Adrenal gland (tissue), 19 donors: ENCODE measurements at places on chromosomes 13 and 19.

DNA sequence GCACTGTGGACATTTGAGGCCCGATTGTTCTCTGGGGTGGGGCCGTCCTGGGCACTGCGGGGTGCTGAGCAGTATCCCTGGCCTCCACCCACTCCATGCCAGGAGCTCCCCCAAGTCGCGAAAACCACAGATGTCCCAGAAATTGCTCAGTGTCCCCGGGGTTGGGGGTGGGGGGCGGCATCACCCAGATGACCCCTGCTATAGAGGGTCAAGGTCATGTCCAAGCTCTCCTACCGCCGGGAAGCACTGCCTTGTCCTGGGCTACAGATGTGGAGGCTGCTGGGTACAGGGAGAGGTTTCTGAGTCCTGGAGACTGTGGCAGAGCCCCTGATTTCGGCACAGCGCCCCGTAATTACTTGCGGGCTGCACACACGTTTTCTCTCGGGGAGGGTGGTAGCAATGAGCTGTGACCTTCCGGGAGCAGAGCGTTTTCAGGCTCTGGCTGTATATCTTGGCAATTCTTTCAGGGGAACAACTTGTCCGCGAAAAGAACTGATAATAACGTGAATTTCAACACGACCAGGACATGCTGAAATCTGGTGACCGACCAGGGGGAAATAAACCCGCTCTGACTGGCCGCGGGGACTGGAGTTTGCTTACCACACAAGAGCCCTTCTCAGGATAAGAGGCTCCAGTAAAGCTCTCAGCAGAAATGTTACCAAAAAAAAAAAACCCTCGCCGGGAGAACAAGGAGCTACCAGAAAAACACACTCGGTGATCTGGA, 68.1 kb downstream of the GNG7 start:
- H3K27ac ChIP-seq, result peak overlapping the region; percentile 62
- peaks cover 4% of the 10 kb centered on the region for H3K4me1 ChIP-seq
- DNase-seq, result no peak
- no peaks in the 10 kb centered on the region for H3K36me3 ChIP-seq
- H3K27me3 ChIP-seq, result no peaks in the 10 kb centered on the region

DNA sequence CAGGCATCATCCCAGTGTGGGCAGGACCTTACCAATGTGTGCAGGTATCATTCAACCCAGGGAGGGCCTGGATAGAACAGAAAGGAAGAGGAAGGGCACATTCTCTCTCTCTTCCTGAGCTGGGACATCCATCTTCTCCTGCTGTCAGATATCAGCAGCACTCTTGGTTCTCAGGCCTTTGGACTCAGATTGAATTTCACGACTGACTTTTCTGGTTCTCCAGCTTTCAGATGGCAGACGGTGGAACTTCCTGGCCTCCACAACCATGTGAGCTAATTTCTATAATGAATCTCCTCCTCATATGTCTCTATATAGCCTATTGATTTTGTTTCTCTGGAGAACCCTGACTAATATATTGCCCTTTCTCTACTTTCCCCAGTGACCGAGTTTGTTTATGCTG, 77.3 kb downstream of the OLFM4 start:
- H3K4me3 ChIP-seq, result no peak overlapping the region
- no peaks in the 10 kb centered on the region for H3K4me1 ChIP-seq
- no peaks in the 10 kb centered on the region for H3K27me3 ChIP-seq
- no peak overlapping the region for H3K27ac ChIP-seq
- H3K36me3 ChIP-seq, result no peaks in the 10 kb centered on the region

GRCh38 chr13:37313372-37313771, 207.9 kb upstream of the CSNK1A1L start:
- H3K4me1 ChIP-seq, result no peaks in the 10 kb centered on the region
- no peak overlapping the region for H3K4me3 ChIP-seq
- no peak overlapping the region for H3K27ac ChIP-seq

GRCh38 chr13:32962342-32962741, 53.9 kb upstream of the KL start:
- H3K4me3 ChIP-seq, result no peak overlapping the region
- no peak for DNase-seq
- no peaks in the 10 kb centered on the region for H3K4me1 ChIP-seq

DNA sequence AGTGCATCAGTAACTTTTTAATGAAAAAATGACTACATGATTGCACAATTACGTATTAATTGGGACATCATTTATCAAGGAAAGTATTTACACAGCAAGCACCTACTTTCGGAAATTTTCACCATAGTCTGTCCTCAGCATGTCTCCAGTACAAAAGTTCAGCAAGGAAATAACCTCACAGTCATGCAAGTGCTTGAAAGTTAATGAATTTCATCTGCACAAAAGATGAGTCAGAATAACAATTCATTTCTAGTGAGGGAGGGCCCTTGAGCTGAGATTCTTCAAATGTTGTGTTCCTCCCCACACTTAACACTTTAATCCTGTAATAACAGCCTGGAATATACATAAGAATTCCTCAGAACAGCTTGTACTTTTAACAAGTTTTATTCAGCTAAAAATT, 49.0 kb upstream of the OXGR1 start:
- no peak overlapping the region for H3K4me3 ChIP-seq
- H3K27ac ChIP-seq, result no peak overlapping the region
- no peak for DNase-seq

- no peak overlapping the region for H3K4me3 ChIP-seq
- H3K27ac ChIP-seq, result no peak overlapping the region
Observed at GRCh38 chr13:111326621-111326965, 6.2 kb downstream of the TEX29 start.

- no peak overlapping the region for H3K27ac ChIP-seq
- no peaks in the 10 kb centered on the region for H3K27me3 ChIP-seq
- H3K4me3 ChIP-seq, result no peak overlapping the region
Observed at GRCh38 chr19:7792281-7792680, 29.2 kb downstream of the CLEC4M start.

DNA sequence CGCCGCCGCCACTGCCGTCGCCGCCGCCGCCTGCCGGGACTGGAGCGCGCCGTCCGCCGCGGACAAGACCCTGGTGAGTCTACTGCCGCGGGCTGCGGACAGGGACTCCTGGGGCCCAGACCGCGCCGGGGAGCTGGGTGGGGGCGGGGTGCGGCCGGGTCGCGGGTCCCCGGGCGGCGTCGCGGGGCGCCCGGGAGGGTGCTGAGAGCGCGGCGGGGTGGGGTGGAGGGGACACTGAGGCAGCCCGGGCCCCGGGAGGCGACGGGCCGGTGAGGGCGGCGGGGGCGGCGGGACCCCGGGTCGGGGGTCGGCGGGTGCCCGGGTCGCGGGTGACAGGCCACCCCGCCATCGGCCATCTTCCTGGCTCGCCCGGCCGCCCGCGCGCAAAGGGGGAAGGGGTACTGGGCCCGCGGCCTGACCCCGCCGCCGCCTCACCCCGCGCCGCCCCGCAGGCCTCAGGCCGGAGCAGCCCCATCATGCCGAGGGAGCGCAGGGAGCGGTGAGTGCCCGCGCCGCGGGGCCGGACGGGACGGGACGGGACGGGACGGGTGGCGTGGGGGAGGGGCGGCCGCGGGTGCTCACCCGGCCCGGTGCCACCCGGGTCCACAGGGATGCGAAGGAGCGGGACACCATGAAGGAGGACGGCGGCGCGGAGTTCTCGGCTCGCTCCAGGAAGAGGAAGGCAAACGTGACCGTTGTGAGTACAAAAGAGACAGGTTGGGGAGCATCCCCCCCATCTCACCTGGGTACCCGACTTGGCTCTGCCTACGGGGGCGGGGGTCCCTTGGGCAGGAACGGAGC, 489 bp downstream of the CCNE1 start:
- H3K27ac ChIP-seq, result no peak overlapping the region
- H3K4me1 ChIP-seq, result peaks cover 12% of the 10 kb centered on the region
- H3K4me3 ChIP-seq, result peak overlapping the region; percentile 90
- no peaks in the 10 kb centered on the region for H3K27me3 ChIP-seq
- no peak for DNase-seq
- no peaks in the 10 kb centered on the region for H3K36me3 ChIP-seq

DNA sequence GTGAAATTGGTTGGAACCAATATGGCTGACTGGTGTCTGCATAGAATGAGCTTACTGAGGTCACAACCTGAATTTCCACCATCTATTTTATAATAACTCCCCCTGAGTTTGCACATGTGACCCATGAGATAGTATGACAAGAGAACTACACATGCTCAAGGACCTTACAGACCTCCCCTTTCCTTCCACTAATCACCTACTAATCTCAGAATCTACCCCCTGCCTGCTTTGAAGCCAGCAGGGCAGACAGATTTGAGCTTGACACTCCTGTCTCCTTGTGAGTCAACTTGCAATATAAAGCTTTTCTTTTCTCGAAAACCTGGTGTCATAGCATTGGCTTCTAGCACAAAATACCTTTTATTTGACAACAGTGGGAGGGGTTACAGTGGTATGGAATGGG, 248.4 kb downstream of the RFC3 start:
- H3K27me3 ChIP-seq, result no peaks in the 10 kb centered on the region
- H3K4me3 ChIP-seq, result no peak overlapping the region
- H3K36me3 ChIP-seq, result no peaks in the 10 kb centered on the region
- H3K4me1 ChIP-seq, result no peaks in the 10 kb centered on the region
- H3K27ac ChIP-seq, result no peak overlapping the region
- no peak for DNase-seq

- no peaks in the 10 kb centered on the region for H3K4me1 ChIP-seq
- no peak overlapping the region for H3K27ac ChIP-seq
- H3K36me3 ChIP-seq, result peaks cover 42% of the 10 kb centered on the region
- no peak overlapping the region for H3K4me3 ChIP-seq
Observed at GRCh38 chr19:41872775-41873647, 4.1 kb upstream of the CD79A start.

DNA sequence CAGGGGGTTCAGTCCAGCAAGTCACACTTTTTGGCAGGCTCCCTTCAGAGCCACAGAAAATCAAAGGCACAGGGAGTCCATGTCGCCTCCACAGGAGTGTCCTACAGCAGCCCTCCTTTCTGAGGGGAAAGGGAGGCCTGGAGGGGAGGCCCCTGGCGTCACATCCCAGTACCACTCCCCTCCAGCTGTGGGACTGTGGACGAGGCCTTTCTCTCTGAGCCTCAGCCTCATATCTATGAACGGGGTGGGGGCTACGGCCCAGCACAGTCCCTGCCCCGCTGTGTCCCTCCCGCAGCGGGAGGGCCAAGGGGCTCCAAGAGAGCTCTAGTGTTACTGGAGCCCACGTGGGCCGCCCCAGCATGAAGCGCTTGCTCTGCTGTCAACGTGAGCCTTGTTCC, 23.8 kb downstream of the PEPD start:
- H3K27me3 ChIP-seq, result no peaks in the 10 kb centered on the region
- no peaks in the 10 kb centered on the region for H3K4me1 ChIP-seq
- no peak overlapping the region for H3K27ac ChIP-seq
- H3K36me3 ChIP-seq, result peaks cover 20% of the 10 kb centered on the region
- no peak for DNase-seq

GRCh38 chr19:12872941-12873890, 8.0 kb downstream of the DNASE2 start:
- H3K4me1 ChIP-seq, result no peaks in the 10 kb centered on the region
- peaks cover 15% of the 10 kb centered on the region for H3K36me3 ChIP-seq
- peak overlapping the region; percentile 67 for H3K27ac ChIP-seq
- DNase-seq, result peak; percentile 96
- no peak overlapping the region for H3K4me3 ChIP-seq

DNA sequence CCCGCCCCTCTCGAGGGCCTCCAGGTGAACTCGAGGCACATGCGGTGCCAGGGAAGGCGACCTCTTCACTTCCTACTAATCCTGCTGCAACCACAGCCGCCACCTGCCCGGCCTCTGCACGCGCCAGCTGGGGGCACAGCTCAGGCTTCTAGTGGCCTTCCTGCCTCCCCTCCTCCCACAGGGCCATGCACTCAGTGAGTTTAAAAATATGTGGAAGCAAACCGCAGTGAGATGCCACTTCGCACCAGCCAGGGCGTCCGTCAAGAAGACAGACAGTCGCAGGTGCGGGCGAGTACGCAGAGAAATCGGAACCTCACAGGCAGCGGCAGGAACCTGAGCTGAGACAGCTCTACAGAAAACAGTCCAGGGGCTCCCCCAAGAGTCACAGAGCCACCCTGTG, 10.4 kb downstream of the LMNB2 start:
- H3K4me1 ChIP-seq, result no peaks in the 10 kb centered on the region
- H3K27me3 ChIP-seq, result no peaks in the 10 kb centered on the region
- DNase-seq, result no peak
- H3K4me3 ChIP-seq, result no peak overlapping the region
